ENCODE measurements at places on chromosomes 1 and 21.
A peak's percentile ranks its signal among the peaks of the same experiment; 100 is the strongest.

- peak; percentile 94 for DNase-seq
Observed at GRCh38 chr1:81550753-81551152, 250.0 kb upstream of the ADGRL2 start.

DNA sequence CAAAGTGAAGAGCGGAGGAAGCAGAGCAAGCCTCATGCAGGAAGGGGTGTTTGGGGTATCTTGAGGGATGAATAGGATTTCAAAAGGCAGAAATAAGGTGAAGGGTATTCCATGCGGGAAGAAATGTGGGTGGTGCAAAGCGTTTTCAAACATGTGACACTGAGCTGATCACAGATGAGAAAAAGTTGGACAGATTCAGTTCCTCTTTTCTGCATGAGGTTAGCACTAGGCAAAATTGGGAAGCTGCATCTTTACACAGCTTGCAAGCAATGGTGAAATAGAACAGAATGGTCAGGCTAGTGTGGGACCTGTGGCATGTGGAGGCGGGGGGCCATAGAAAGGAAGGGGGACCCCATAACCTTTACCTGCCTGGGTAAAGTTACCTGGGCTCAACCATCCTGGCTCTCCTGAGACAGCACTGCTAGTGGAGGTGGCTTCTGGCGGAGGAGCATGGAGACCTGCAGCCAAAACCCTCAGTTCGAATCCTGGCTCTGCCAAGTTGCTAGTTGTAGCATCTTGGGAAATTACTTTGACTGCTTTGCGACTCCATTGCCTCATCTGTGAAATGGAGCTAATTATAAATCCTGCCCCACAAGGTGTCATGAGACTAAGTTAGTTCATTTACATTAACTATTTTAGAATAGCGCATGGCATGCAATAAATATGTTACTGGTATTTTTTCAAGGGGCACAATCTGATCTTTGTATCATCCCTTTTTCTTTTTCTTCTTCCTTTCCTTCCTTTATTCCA lies 16.4 kb downstream of the KCNA10 start:
- no peak for DNase-seq

DNA sequence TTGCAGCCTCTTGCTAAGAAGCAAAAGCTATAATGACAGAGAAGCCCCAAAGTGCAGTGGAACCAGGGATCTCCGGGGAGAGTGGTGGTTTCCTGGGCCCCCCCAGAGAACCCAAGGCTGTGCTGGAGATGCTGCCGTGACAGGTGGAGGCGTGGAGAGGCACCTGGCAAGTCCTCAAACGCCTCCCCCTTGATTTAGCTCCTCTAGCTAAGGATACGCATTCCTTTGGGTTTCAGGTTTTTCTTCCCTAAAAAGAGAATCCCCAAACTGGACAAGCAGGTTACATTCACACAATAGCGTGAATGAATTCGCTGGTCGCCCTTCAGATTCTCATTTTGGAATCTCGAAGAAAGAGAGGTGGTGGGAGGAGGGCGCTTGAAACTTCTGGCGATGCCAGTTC lies 853 bp upstream of the ATP1A1 start:
- DNase-seq, result no peak

GRCh38 chr1:175911138-175911537 lies 167.7 kb upstream of the TNR start:
- DNase-seq, result no peak

DNA sequence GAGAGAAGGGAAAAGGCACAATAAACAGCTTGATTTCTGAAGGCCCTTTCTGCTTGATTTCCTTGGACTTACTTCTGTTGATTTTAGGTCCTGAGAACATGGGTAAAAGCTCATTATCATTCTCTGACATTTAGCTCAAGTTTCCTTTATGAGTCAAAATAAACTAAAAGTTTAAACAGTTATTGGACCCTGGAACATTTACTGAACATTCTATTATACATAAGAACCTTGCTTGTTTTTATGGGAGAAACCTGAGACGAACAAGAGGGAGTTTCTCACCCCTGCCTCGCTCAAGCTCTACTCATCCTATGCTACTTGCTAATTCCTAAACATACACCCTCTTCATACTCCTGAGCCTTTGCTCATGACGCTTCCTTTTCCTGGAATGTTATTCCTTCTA lies 538.3 kb upstream of the PKN2 start:
- DNase-seq, result no peak

GRCh38 chr1:181483285-181484195 lies at the start of gene CACNA1E:
Gene CACNA1E, plus strand, starts transcription at chr1:181483517. Its CDS starts 228 bp downstream, at chr1:181483745.
- no peak for DNase-seq

- no peak for DNase-seq
Observed at GRCh38 chr1:185318431-185319138, 1.5 kb upstream of the IVNS1ABP start.

GRCh38 chr1:56526571-56527174 lies 52.7 kb downstream of the PLPP3 start:
- DNase-seq, result no peak

DNA sequence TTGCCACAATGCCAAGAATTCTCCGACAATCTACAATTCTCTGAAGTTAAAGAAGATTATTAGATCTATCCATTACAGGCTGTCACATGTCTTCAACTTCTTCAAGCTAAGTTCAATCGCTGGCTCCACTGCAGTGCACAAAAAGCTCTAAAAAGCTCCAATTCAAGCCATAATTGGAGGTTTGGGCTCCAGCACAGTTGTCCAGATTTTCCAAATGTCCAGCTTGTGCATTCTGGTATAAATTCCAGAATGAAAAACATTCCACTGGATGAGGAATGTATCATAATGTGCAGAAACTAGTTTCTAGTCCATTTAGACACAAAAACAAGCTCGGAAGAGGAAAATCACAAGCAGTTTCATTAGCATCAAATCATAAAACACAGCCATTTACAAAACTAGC lies 138.6 kb downstream of the NRIP1 start:
- no peak for DNase-seq

DNA sequence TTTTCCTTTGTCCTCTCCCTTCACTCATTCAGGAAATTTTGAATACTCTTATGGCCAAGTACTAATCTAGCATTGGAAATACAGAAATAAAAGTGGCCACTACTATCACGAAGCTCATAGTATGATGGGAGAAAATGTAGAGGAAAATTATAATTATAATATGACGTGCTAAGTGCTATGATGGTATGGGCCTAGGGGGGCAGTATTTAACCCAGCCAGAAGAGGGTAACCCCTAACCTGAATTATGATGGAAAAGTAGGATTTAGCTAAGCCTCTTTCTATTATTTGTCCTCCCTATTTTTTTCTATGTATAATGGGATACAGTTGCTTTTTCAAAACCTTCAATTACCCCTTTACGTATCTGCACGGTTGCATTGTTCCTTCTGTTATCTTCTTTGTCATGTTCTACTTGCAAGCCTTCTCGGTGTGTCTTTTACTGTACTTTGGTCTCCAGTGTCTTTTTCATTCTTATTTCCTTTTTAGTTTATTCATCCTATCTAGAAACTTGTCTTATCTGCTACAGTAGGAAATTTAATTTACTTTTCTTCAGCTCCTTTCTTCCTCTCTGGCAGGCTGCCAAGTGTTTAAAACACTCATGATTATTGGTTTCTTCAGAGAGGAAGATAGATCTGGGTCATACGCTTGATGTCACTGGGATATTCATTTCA lies 88.8 kb upstream of the GPR52 start:
- DNase-seq, result no peak

GRCh38 chr1:116931016-116931918 lies 21.6 kb downstream of the PTGFRN start:
- no peak for DNase-seq

DNA sequence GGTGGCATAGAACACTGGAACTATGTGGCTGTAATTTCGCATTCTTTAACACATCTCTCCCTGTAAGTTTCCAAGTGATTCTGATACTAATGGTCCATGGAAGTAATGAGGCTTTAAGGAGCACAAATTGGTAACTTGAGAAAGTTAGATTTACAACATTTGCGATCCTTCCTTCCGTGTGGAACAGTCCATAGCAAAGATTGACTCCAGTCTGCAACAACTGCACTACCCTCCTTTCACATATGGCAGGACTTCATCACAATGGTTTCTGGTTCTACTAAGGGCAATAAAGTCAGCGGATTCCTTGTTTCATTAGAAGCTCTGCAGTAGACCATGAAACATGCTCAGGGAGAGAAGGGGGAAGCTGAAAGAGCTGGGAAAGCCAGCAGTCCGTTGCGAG lies 261.2 kb downstream of the RGS7 start:
- no peak for DNase-seq

DNA sequence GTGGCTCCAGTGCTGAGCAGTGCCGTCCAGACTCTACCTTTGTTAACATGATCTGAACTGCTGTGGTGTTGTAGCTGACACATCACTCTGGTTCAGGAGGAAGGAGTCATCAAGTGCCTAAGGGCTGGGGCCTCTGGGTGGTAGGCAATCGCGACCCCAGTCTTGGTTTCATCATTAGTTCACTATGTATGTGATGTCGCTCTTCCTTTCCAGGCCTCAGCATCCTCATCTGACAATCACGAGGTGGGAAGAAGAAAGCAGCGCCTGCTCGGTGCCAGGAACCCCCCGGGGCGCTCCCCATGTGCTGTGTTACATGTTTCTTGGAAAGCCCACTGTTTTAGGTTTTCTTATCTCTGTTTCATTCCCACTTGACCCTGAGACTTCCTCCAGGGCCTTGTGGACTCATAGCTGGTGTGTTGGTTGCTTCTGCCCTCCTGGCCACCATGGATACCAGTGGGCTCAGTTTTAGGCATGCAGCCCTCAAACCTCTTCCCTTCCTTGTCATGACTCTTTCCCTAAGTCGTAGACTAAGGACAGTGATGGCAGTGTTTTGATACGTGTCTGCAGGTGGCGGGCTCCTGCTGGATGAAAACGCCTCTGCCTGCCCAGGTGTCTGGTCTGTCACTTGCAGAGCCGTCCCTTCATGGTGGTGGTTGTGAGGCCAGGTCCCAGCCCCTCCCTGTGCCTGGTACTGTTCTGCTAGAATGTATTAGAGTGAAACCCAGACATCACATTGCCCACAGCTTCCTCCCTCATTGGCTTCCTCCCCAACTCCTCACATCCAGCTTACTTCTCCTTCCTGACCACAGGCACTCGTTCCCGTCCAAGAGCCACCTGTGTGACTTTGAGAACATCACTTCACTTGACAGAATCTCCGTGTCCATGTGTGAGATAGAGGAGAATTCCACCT lies 17.2 kb upstream of the FOXO6 start:
- DNase-seq, result no peak

Data from PC-9 (cell line).